ENCODE measurements at places on chromosomes 6 and 20.

GRCh38 chr20:32192698-32193097 is 14.8 kb downstream of the PLAGL2 start:
- no peak for DNase-seq

GRCh38 chr6:146355521-146356100 is 188.0 kb upstream of the RAB32 start:
- no peak for DNase-seq

DNA sequence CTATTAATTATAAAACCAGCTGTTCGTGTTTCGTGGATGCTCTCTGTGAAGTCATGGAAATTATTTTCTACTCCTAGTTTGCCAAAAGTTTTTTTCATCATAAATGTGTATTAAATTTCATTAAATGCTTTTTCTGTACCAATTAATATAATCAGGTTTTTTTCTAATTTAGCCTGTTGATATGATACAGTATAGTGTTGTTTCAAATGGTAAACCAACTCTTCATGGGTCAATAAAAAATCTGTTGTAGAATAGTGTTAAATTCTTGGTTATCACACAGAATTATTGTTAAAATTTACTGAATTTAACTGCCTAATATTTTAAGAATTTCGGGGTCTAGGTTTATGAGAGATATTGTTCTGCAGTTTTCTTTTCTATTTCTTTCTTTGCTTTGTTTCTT is 505.9 kb upstream of the MANEA start:
- DNase-seq, result no peak

- DNase-seq, result no peak
Observed at GRCh38 chr6:16671302-16672289, 89.7 kb downstream of the ATXN1 start.

GRCh38 chr6:168100011-168100802 is 21.2 kb upstream of the FRMD1 start:
- DNase-seq, result no peak

DNA sequence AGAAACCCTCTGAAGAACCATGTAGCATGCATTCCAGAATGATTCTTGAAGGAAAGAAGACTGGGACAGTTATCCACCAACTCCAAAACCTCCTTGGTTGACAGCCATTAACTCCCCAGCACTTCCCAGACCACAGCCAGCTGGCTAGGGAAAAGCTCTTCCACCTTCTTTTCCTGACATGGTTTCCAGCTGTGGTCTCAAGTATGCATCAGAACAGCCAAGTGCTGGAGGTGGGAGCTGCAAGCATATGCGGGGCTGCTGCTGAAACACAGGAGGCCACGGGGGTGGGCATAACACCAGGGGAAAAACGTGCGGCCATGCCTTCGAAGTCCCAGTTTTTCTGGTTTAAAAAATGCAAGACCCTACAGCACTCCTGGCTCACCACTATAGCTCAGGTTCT is 108.0 kb upstream of the FAM184A start:
- DNase-seq, result no peak

DNA sequence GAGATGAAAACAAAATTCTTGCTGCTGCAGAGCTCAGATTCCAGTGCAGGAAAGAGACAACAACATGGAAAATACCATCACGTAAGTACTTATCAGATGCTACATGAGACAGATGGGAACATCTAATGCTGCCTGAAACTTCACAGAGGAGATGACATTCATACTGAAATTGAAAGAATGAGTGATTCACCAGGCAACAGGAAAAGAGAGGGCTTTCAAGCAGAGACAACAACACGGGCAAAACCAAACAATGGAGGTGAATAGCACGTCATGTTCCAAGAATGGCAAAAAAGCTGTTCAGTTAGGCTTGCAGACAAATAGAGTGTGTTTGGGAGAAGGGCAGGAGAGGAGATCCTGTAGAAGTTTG is 39.3 kb downstream of the GTF2H5 start:
- no peak for DNase-seq

GRCh38 chr6:130908188-130908587 is 81.0 kb downstream of the SMLR1 start:
- DNase-seq, result no peak

Data from effector memory CD8-positive, alpha-beta T cell (primary cell).